T-helper 9 cell (primary cell): ENCODE measurements at places on chromosomes 11 and 22.
A peak's percentile ranks its signal among the peaks of the same experiment; 100 is the strongest.

- no peak for DNase-seq
These were observed 11.8 kb downstream of the GTSE1 start for GRCh38 chr22:46308283-46308988.

DNA sequence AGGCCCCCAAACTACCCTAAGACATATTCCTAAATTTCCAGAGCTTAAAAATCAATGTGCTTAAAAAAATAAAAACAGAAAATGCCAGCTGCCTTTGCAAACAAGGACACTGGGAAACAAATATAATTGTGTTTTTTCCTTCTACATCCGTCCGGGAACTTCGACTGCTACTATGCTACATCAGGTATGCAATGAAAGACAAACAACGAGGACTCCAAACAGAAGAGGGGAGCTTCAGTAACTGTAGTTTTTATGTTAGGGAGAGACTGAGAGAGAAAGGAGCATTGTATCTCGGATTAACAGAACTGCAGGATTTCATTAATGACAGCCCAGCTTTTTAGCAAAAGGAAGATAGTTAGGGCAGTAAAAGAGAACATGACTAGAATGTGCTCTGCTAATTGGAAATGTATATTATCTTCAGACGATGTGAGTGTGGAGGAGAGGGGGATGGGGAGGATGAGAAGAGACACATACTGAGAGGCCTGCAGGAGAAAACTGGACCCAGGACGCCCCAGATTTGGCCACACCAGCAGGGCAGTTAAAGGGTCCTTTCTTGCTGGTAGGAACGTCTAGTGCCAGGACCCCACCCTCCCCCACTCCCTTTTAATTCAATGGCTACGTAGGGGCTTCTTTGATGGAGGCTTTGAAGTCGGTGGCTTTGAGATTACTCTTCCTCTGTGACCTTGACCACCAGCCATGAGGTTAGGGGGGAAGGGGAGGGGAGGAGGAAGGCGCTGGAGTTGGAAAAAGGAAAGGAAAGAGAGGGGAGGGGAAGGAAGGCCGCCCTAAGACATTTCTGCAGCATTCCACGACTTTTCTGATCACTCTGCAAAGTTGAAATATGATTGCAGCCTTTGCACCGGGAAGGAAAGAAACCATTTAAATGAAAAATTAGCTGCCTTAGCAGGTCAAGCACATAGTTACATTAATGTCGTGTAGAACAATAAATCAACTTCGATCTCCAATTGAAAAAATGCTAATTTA, 187.1 kb downstream of the BLID start:
- DNase-seq = no peak

DNA sequence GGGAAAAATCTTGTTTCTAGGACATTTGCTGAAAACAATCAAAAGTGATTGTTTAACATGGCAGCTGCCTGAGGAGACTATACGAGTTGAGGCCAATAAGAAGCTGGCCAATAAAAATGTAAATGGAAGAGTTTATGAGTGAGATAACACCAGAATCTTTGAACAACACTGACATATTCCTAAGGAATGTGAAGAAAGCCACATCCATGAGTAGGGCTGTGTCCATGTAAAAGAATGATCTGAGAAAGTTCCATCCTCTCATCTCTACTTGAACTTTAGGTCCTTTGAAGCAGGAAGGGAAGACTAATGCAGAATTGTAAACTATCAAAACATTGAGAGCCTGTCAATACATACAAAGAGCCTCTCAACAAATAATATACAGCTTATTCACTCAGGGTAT, 6.9 kb upstream of the CHORDC1 start:
- no peak for DNase-seq

GRCh38 chr22:22817468-22818201, 70.0 kb upstream of the IGLL5 start:
- no peak for DNase-seq

DNA sequence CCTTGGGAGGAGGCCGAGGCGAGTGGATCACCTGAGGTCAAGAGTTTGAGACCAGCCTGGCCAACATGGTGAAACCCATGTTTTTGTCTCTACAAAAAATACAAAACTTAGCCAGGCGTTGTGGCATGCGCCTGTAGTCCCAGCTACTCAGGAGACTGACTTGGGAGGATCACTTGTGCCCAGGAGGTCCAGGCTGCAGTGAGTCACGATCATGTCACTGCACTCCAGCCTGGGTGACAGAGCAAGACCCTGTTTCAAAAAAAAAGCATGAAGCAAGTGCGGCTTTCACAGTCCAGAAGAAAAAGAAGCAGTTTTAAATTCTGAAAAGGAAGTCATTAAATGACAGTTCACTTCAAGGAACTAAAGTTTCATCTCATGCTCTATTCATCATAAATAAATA, 7.1 kb upstream of the LTO1 start:
- no peak for DNase-seq

- peak; percentile 1 for DNase-seq
These were observed 59.6 kb upstream of the PAX6 start for GRCh38 chr11:31870609-31871309.

DNA sequence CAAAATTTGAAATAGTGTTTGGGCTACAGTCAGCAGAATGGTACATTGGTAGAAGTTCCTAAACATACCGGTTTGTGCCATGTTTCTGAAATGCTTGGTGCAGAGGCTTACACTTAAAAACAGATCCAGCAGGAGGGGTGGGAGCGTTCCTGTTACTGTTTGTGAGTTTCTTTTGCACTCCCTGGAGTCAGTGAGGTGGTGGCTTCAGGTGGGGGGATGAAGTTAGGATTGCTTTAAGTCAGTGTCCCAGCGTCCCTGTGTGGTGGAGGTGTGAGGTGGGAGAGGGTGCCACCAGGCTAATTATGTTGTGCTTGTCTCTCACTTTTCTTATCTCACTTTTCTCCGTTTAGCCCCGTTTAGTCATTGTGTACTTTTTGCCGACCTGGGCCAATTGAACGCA, 9.7 kb downstream of the TNRC6B start:
- DNase-seq = no peak

- no peak for DNase-seq
These were observed 27.7 kb downstream of the CD44 start for GRCh38 chr11:35166369-35167360.

GRCh38 chr11:56307836-56308235, 7.1 kb upstream of the OR8K3 start:
- no peak for DNase-seq

- no peak for DNase-seq
These were observed 19.3 kb downstream of the FLRT1 start for GRCh38 chr11:64055077-64055476.

GRCh38 chr11:67541198-67541597, 18.0 kb upstream of the CABP2 start:
- DNase-seq = no peak

GRCh38 chr11:114192841-114193389, 103.3 kb upstream of the NNMT start:
- DNase-seq = no peak

DNA sequence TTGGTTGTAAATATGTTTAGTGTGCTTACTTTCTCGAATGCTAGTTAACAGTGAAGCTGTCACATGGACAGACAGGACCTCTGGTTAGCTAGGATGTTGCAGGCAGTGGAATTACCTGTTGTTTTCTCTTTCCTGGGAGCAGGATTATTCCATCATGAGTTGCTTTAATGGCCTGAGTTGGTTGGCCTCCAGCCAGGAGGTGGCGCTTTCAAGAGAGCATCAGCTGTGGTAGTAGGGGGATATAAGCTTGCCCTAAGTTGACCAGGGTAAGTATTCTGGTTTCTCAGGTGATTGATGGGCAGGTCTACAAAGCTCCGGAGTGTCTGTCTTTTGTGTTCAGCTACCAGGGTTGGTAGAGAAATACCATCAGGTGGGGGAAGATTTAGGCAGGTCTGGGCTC, 43.5 kb downstream of the NELL1 start:
- no peak for DNase-seq

DNA sequence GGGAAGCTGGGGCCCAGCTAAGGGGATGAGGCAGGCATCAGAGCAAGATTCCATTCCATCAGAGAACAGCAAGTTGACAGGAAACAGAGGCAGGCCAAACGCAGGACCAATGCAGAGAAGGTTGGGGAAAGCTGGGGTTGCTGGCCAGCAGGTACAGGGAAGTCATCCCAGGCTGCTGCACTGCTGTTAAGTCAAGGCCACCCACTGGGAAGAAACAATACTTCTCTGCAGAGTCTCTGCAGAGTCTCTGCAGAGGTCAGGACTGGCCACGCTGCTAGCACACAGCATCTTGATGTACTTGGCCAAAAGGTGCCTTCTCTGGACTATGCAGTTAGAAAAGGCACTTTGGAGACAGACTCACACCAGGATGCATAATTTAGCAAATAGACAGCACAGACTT, 68.5 kb upstream of the CSNK2A3 start:
- no peak for DNase-seq

- no peak for DNase-seq
These were observed 19.1 kb upstream of the RCN1 start for GRCh38 chr11:32071811-32072210.

DNA sequence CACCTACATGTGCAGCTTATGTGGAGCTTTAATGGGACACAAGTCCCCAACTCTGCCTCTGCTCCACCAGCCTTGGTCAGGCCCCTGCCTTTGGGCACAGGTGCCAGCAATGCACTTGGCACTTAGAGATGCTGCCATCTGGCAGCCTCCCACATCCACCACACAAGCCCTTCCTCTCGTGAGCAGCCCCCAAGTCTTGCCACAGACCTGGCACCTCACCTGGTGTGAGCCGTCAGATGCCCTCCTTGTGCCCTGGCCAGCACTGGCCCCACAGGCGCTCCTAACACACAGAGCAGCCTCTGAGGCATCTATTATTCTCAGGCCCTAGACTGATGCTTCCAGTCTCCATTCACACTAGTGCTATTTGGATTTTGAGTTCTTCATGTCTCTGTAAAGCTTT, 24.5 kb upstream of the SERPIND1 start:
- no peak for DNase-seq

DNA sequence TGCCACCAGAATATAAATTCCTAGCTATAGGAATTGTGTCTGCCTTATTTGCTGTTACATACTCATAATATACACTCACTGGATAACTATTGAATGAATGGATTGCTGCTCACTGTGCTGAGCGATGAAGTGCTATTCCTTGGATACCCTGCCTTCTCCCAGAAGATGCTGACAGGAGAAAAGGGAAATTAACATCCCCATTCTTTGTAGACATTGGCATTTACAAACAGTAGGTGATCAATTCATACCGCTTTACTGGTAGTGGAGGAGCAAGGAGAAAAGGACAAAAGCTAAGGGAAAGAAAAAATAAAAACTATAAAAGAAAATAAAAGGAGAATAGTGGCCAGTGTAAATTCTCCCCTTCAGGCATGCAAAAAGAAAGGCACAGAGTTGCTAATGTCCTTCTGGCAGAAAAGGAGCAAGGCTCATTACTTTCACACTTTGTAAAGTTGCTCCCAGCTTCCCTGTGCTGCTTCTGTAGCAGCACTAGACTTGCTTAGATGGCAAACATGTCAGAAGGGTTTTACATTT, 183.0 kb downstream of the LUZP2 start:
- no peak for DNase-seq

DNA sequence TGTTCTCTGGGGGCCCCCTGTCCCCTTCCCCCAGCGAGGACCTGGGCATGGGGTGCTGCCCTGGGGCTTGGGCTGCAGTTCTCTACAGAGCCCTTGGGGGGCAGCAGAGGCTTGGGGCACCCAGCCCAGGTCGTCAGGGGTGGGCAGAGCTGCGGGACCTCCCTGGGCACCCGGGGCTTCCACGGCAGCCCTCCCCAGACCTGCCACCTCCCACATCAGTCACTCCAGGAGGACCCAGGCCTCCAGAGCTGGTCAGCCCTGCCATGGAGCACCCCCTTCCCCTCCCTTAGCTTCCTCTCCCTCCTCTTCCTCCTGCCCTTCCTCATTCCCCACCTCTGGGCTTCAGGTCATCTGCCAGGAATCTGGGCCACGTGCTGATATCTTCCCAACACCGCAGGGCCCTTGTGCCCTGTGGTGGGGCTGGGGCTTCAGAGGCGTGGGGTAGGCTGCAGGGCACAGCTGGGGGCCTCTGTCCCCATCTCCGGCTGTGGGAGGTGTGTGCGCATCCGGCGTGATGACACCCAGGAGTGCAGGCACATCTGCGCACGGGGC, 5.8 kb downstream of the TSPAN4 start:
- DNase-seq = peak; percentile 62

DNA sequence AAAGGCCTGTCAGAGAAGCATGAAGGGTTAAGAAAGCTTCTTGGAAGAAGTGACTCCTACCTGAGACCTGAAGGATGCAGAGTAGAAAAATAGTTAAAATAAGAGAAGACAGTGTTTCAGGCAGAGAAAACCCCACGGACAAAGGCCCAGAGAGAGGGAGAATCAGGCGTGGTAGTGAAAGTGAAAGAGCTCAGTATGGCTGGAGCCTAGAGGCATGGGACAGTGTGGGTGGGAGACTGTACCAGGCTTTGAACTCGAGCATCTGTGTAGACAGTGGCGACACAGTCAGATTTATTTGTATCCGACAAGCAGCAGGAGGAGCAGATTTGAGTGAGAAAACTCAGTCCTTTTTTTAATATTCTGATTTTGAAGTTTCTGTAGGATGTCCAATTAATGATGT, 360.0 kb downstream of the OPCML start:
- DNase-seq = no peak

DNA sequence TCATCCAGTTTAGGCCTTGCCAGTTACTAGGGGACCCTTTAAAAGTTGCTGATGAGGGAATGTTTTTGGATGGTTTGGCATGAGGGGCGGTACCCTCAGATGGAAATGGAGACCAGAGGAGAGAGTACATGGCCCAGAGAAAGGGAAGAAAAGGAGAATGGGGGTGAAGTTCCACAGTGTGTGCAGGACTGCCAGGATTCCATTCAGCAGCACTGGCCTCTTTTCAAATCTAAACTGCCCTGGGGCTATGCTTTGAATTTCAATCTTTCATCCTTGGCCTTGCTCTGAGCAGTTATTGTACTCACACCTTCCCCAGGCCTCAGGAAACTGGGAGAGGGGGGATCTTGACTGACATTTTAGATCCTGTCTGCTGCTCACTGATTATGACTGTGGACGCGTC, 3.0 kb downstream of the SLC3A2 start:
- no peak for DNase-seq

- no peak for DNase-seq
These were observed 18.6 kb downstream of the MAP6 start for GRCh38 chr11:75650167-75650723.

GRCh38 chr22:35218079-35218478, 39.2 kb upstream of the HMGXB4 start:
- DNase-seq = no peak

- DNase-seq = no peak
These were observed 264.6 kb downstream of the NELL1 start for GRCh38 chr11:20933958-20934357.

GRCh38 chr22:46864314-46865051, 102.0 kb downstream of the TBC1D22A start:
- DNase-seq = no peak

DNA sequence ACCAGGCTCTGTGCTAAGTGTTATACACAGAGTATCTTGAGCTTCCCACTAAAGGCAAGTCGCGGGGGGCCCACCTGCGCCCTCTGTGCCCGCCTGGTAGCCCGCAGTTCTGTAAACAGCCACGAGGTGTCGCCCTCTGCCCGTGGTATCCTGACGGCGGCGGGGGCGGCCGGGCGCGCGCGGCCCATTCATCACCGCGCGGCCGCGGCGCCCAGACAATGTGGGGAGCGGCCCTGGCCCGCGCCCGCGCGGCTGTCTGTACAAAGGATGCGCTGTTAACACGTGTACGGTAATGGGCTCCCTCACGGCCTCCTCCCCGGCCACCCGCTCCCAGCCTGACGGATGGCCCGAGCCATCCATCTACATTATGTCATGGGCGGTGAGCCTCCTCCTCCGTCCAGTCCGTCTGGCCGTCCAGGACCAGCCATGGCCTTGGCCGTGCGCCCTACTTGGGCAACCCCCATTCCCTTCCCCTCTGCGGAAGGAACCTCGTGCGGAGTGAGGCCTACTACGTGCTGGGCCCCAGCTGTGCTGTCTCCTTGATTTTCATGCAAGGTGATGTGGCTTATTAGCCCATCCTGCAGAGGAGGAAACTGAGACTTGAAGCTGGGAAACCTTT, 99.4 kb downstream of the MIAT start:
- DNase-seq = peak; percentile 2
